Heart right ventricle (tissue), 16 donors: ENCODE measurements at places on chromosomes 7 and 10. TPM values are rescaled to one million over a fixed set of nuclear protein-coding genes. Genes with fewer than 3 reads are reported as not detected.

C10orf53 gene
- total RNA-seq: not detected

PNLIPRP1 gene
- total RNA-seq: 0.60 TPM

MUC12 gene
- not detected for total RNA-seq

ZNF786 gene
- 2.6 TPM for total RNA-seq

FGFBP3 gene
- total RNA-seq: 0.34 TPM

ATE1 gene
- total RNA-seq: 36.1 TPM

BRAT1 gene
- total RNA-seq: 11.5 TPM

FGFR2 gene
- 0.81 TPM for total RNA-seq

HELLS gene
- 0.61 TPM for total RNA-seq

SPDYE6 gene
- not detected for total RNA-seq

BAG3 gene
- 146 TPM for total RNA-seq

IQUB gene
- total RNA-seq: 0.55 TPM

CXCL12 gene
- 221 TPM for total RNA-seq

BAMBI gene
- total RNA-seq: 18.8 TPM

AKR1B15 gene
- not detected for total RNA-seq

ADARB2 gene
- total RNA-seq: not detected

ZNRF2 gene
- total RNA-seq: 10.7 TPM

ZNF853 gene
- 16.1 TPM for total RNA-seq

TAS2R4 gene
- total RNA-seq: 0.20 TPM

METTL27 gene
- total RNA-seq: 0.85 TPM

NEBL gene
- 716 TPM for total RNA-seq

SLC26A5 gene
- not detected for total RNA-seq

MYO3A gene
- total RNA-seq: not detected

ATP6V0A4 gene
- not detected for total RNA-seq

GFRA1 gene
- total RNA-seq: 0.96 TPM

FZD8 gene
- total RNA-seq: 3.0 TPM

NOS3 gene
- 10.7 TPM for total RNA-seq

CPN1 gene
- total RNA-seq: not detected

ASAH2 gene
- 5.3 TPM for total RNA-seq

UCN3 gene
- total RNA-seq: not detected

ARMC3 gene
- total RNA-seq: not detected

KCNH2 gene
- total RNA-seq: 94.1 TPM

BNIP3 gene
- 139 TPM for total RNA-seq

NUDT13 gene
- 1.8 TPM for total RNA-seq

SYPL1 gene
- 98.3 TPM for total RNA-seq

SPDYE9 gene
- not detected for total RNA-seq

DPY19L1 gene
- 22.3 TPM for total RNA-seq

SERPINE1 gene
- 2.0 TPM for total RNA-seq

C10orf62 gene
- not detected for total RNA-seq

NKX2-3 gene
- total RNA-seq: not detected

RNF133 gene
- total RNA-seq: 0.33 TPM

TLX1 gene
- not detected for total RNA-seq

MKI67 gene
- total RNA-seq: 0.43 TPM

LRIT1 gene
- total RNA-seq: not detected

LMBR1 gene
- 31.0 TPM for total RNA-seq

LEP gene
- 0.10 TPM for total RNA-seq

LRMDA gene
- total RNA-seq: 10.1 TPM

SLC26A3 gene
- total RNA-seq: not detected

SFRP5 gene
- 0.97 TPM for total RNA-seq

KMT2C gene
- total RNA-seq: 31.3 TPM

AKR1D1 gene
- not detected for total RNA-seq

AGBL3 gene
- total RNA-seq: 1.2 TPM

TUBAL3 gene
- 0.17 TPM for total RNA-seq
